ENCODE measurements at places on chromosomes 2 and 18.

DNA sequence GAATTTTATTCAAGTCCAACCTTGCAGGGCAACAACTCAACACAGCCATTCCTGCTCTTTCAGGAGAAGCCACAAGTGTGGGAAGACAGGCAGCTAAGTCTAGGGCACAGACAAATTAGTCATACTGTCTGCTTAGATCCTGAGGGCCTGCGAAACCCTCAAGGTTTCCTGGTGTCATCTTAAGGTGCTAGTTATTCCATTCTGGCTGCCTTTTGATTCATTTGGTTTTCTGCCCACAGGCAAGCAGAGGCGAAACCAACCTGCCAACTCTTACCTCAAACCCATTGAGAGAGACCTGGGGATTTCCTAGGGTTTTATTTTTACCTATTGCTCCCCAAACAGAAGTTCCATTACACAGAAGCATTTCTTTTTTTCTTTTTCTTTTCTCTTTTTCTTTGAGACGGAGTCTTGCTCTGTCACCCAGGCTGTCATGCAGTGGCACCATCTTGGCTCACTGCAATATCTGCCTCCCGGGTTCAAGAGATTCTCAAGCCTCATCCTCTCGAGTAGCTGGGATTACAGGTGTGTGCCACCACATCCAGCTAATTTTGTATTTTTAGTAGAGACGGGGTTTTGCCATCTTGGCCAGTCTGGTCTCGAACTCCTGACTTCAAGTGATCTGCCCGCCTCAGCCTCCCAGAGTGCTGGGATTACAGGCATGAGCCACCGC, 23.7 kb upstream of the SCYGR1 start:
- no peak for DNase-seq

- no peak for DNase-seq
Observed at GRCh38 chr18:7000484-7001096, 117.0 kb downstream of the LAMA1 start.

- no peak for DNase-seq
Observed at GRCh38 chr2:159051661-159052060, 83.2 kb downstream of the TANC1 start.

- DNase-seq, result no peak
Observed at GRCh38 chr2:230457073-230457768, 41.2 kb downstream of the SP100 start.

DNA sequence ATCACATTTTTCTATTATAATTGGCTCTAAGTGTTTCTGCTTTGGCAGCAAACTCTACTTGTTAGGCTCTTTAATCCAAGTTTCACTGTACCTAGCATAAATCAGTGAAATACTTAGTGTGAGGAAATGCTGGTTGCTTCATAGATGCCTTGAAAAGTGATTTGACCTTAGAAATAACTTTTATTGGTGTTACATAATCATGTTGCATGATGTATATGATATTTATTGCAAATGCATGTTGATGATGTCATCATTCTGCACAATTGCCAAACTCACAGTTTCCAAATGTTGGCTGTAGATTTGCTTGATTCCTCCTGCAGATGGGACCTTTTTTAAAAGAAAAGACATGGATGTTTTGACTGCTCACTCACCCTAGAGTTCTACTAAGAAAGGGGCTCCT, 137.6 kb upstream of the BCL2L11 start:
- no peak for DNase-seq

DNA sequence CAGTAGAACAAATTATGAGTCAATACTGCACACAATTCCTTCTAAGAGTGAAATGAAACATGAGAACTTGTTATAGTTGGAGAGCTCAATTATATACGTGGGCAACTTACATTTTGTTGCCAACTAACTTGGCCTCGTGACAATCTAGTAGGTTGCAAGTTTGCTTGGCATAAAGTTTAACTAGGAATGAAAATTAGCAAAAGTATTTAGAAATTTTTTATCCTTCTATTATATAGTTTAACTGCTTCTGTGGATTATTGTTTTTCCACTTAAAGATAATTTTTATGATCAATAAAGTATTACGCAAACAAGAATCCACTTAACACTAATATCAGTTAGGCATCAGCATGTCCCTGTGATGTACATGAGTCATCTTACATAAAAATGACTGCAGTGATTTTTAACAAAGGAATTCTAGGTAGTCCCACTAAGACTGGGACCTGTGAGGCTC, 41.1 kb downstream of the FAM124B start:
- no peak for DNase-seq

Data from AG04449 (cell line).